ENCODE measurements at places on chromosomes 12 and 14.

GRCh38 chr14:68104518-68104917, 284.9 kb downstream of the RAD51B start:
- peaks cover 6% of the 10 kb centered on the region for H3K4me1 ChIP-seq
- H3K4me3 ChIP-seq: no peak overlapping the region
- H3K27ac ChIP-seq: no peak overlapping the region

- no peaks in the 10 kb centered on the region for H3K27me3 ChIP-seq
- no peak for DNase-seq
- no peaks in the 10 kb centered on the region for H3K36me3 ChIP-seq
- no peaks in the 10 kb centered on the region for H3K4me1 ChIP-seq
- no peak overlapping the region for H3K4me3 ChIP-seq
These were observed 158.4 kb upstream of the RASSF8 start for GRCh38 chr12:25800101-25800500.

GRCh38 chr12:16361142-16361783, 13.8 kb downstream of the MGST1 start:
- H3K36me3 ChIP-seq: no peaks in the 10 kb centered on the region
- H3K4me3 ChIP-seq: no peak overlapping the region
- no peaks in the 10 kb centered on the region for H3K4me1 ChIP-seq
- no peak for DNase-seq

GRCh38 chr12:128715485-128715884, 108.3 kb downstream of the SLC15A4 start:
- H3K4me1 ChIP-seq: no peaks in the 10 kb centered on the region
- peak; percentile 4 for DNase-seq
- no peaks in the 10 kb centered on the region for H3K36me3 ChIP-seq
- H3K4me3 ChIP-seq: no peak overlapping the region
- no peaks in the 10 kb centered on the region for H3K27me3 ChIP-seq
- H3K27ac ChIP-seq: no peak overlapping the region

- no peak overlapping the region for H3K27ac ChIP-seq
- H3K36me3 ChIP-seq: no peaks in the 10 kb centered on the region
- peak; percentile 29 for DNase-seq
- peaks cover 16% of the 10 kb centered on the region for H3K4me1 ChIP-seq
- peaks cover 2% of the 10 kb centered on the region for H3K27me3 ChIP-seq
- no peak overlapping the region for H3K4me3 ChIP-seq
These were observed 2.7 kb downstream of the MYO1A start for GRCh38 chr12:57046947-57047890.

DNA sequence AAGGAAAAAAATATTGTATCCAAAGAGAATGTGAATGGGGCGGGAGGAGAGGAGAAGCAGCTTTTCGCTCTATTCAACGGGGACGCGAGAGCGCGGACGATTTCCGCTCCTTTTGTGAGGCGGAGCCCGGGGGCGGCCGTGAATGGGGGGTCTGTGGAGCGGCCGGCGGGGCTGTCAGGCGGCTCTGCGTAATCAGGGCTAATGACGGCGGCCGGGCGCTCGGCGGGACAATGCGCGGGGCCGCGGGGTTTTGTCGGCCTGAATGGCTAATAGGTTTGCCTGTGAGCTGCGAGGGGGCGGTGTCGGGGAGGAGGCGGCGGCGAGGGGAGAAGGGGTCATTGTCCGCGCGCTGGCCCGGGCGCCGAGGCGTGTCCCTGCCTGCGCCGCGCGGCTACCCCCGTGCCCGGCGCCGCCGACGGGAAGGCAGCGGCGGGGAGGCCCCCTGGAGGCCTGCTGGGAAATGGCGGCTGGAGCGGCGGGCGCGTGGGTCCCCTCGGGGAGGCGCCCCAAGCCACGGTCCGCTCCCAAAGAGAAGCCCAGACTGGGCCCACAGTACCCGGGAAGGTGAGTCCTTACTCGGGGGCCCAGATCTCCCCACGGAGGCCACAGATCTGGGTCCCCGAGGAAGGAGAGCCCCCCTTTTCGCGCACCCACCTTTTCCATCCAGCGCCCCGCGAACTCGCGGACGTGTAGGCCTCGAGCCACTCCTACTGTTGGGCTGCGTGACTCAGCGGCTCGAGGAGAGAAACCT, 6.0 kb downstream of the SIX6 start:
- H3K27me3 ChIP-seq: peaks cover 69% of the 10 kb centered on the region
- no peaks in the 10 kb centered on the region for H3K36me3 ChIP-seq

DNA sequence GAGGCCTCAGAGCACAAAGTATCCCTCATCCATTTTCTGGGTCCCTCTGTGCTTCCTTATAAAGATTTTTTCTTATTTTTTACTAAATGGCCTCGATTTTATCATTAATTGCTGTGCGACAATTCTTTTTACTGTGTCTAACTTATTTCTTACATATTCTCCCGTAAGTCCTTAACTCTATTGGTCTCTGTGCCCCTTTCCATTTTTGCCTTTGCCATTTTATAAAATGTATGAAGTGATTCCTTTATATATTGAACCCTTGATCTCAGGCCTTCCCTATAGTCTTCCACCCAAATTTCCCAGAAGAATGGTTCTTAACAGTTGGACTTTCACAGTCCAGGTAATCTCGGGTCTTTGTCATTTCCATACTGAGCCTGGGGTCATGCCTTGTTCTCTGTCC, 55.0 kb upstream of the ESRRB start:
- no peak overlapping the region for H3K27ac ChIP-seq
- no peaks in the 10 kb centered on the region for H3K4me1 ChIP-seq
- peaks cover 8% of the 10 kb centered on the region for H3K27me3 ChIP-seq
- H3K36me3 ChIP-seq: no peaks in the 10 kb centered on the region
- no peak for DNase-seq
- no peak overlapping the region for H3K4me3 ChIP-seq

All from muscle of leg (tissue), 16 donors.